ENCODE measurements at places on chromosomes 3 and 15.

GRCh38 chr15:45169608-45170480, 17.9 kb downstream of the SHF start:
- no peak for DNase-seq

- peak; percentile 91 for DNase-seq
Observed at GRCh38 chr3:16600780-16601536, 4.3 kb downstream of the DAZL start.

- DNase-seq: peak; percentile 25
Observed at GRCh38 chr3:141104151-141104821, 53.1 kb downstream of the SPSB4 start.

- no peak for DNase-seq
Observed at GRCh38 chr3:142356818-142357217, 91.0 kb downstream of the XRN1 start.

GRCh38 chr15:100291106-100291505, 50.7 kb downstream of the ADAMTS17 start:
- no peak for DNase-seq

- DNase-seq: peak; percentile 36
Observed at GRCh38 chr15:41154412-41154811, 38.3 kb upstream of the INO80 start.

All from fibroblast of lung (primary cell).